ENCODE measurements at places on chromosomes 16 and 17.

DNA sequence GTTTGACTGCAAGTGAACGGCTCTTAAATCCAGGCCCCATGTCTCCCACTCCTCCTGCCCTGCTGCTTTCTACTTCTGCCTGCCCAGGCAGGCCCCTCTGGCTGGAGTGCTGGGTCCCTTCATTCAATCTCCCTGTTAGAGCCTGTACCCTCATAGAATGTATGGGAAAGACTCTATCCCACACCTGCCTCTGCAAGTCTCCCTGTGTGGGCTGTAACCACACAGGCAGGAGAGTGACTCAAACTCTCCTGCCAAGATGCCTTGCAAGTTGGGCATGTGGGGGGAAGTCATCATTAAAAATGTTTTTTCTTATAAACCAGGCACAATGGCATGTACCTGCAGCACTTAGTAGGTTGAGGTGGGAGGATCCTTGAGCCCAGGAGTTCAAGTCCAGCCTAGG, 77.5 kb downstream of the PLXDC1 start:
- no peak for DNase-seq

GRCh38 chr16:1154291-1154886, 1.5 kb downstream of the CACNA1H start:
- no peak for DNase-seq

DNA sequence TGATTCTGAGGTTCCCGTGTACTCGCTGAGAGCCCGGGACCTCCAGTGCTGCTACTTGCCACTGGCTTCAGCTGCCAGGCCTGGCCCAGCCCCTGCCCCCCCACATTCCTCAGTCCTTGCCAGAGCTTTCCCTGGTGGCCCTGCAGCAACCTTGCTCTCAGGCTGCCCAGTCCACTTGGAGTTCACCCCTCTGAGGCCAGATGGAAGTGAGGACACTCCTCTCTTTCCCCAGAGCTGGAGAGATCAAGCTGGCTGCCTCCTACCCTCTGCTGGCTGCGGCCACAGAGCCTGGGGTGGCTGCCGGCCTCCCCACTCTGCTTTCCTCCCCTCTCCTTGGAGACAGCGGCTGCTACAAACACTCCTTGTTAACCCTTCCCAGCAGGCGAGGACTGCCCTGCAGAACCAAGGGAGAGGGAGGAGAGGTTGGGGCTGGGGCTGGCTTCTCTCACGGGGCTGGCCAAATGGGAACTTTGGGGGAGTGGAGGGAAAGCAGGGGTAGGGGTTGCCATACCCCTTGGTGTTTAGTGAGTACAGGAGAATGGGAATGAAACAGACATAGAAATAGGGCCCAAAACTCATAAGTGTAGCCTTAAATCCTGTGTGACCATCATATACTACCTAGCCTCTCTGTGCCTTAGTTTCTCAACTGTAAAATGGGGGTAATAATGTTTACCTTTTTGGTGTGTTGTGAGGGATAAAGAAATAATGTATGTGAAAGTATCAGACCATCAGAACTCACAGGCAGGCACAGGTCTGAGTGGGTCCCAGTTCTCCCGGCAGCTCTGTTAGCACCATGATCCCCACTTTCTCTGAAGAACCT, at the start of gene GAS2L2:
GAS2L2 (minus strand) TSS at position 295 of the 820 bp plus-strand sequence. CDS start 389 bp downstream, outside the sequence.
- DNase-seq: no peak

DNA sequence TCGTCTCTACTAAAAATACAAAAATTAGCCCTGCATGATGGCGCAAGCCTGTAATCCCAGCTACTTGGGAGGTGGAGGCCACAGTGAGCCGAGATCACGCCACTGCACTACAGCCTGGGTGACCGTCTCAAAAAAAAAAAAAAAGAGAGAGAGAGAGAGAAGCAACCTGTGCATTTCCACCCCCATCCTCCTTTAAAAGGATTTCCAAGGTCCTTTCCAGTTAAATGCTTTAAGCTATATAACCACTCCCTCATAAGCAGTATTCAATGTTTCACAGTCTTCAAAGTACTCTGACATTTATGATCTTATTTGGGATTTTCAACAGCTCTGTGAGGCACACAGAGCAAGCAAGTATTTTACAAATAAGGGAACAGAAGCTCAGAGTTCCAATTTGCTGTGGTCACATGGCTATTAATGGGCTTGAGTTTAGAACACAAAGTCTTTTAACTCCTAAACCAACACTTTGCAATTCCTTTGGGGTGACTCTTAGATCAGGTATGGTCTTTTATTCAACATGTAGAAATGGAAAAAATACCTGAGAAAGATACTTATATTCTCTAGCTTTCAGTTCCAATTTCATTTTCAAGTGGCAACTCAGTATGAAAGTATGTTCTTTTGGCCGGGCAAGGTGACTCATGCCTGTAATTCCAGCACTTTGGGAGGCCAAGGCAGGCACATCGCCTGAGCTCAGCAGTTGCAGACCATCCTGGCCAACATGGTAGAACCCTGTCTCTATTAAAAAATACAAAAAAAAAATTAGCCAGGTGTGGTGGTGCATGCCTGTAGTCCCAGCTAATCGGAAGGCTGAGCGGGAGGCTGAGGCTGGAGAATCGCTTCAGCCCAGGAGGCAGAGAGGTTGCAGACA, 31.3 kb downstream of the SPOP start:
- DNase-seq: no peak

DNA sequence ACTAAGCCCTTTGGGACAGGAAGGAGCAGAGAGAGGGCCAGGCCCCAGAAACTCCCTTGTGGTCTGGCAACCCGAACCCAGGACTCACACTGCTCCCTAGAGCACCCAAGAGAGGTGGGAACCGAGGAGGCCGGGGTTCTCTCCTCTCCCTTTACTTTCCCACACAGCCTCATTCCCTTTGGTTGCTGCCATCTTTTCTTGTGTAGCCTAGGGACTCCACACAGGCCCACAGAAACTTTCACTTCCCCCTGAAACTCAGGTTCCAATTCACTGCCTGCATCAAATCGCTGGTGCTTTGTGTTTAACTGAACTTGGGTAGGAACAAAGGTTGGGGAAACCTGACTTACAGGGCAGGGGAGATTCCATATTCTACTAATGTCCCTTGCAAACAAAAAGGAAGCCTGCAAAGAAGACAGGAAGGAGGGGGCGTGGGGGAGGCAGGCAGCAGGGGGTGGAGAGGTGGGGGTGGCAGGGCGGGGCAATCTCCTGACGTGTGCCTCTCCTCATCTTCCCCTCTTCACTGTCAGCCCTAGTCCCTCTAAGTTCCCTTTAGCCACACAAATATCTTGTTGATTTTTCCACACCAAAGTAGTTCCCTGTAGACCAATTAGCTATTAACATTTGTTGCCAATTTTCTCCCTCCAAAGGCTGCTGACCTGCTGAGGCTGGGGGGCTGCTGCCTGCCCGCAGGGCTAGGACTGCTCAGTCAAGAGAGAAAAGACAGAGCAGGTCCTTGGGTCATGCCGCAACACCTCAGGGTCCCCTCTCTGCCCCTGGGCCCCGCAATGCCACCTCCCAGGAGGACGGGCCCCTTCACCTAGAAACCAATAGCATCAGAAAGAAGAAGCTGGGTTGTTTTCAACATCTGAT, 8.0 kb downstream of the ST3GAL2 start:
- peak; percentile 79 for DNase-seq

DNA sequence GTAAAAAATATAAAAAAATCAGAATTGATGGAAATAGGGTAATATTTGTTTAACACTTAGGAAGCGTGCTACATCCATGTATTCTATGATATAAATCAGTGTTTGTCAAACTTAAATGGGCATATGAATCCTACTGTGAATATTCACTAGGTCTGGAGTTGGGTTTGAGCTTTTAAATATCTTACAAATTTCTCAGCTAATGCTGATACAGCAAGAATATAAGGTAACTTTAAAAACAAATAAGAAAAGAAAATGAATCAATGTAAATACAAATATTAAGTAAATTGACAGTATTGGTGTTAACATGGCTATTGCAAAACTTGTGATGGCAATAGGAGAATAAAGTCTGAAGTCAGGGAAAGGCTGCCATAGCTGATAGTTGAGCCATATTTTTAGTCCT, 3.6 kb downstream of the MYH13 start:
- DNase-seq: no peak

GRCh38 chr17:9021158-9021991, at the start of gene NTN1:
TSS of gene NTN1 (plus strand) at chr17:9021510. CDS start at chr17:9022374, 864 bp downstream.
- peak; percentile 54 for DNase-seq

GRCh38 chr16:75550211-75550662, 5.8 kb downstream of the TMEM231 start:
- peak; percentile 57 for DNase-seq

GRCh38 chr16:66366433-66367299, at the start of gene CDH5:
TSS of gene CDH5 (plus strand) at chr16:66366691. CDS start at chr16:66379338, 12,647 bp downstream.
- no peak for DNase-seq

DNA sequence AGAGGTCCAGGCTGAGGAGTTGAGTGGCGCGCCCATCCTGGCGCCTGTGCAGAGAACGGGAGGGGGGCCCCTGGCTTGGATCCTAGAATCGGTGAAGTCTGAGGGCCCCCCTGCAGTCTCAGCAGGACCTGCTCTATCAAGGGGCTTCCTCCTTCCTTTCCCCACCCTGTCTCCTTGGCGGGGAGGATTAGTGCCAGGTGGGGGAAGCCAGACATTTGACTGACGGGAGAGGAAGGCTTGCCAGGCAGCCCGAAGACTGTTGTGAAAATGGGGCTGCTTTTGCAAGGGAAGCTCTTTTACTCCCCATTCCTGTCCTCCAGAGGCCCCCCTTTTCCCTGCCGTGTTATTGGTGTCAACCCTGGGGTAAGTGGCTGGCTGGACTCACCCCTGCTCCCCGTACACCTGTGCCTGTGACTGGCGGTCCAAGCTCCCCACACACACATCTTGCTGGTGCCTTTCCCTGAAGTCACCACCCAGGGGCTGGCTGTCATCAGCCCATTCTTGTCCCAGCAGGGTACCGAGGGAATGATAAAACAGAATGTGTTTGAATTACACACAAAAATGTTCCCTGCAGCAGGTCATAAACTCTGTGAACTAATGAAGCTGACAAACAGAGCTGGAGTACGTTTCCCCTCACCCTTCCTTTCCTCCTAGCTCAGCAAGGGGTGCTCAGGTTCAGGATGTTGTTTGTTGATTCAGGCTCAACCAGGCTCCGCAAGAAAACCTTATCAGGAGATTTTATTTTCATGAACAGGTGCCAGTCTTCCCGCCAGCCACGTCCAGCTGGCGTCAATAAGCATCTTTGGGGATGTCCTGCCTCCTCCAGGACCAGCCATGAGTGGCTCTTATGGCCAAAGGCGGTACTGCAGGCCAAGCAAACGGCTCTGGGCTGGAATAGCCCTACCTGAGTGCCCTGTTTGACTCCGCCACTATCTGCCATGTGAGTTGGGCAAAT, 4.4 kb upstream of the ARMC7 start:
- DNase-seq: no peak

DNA sequence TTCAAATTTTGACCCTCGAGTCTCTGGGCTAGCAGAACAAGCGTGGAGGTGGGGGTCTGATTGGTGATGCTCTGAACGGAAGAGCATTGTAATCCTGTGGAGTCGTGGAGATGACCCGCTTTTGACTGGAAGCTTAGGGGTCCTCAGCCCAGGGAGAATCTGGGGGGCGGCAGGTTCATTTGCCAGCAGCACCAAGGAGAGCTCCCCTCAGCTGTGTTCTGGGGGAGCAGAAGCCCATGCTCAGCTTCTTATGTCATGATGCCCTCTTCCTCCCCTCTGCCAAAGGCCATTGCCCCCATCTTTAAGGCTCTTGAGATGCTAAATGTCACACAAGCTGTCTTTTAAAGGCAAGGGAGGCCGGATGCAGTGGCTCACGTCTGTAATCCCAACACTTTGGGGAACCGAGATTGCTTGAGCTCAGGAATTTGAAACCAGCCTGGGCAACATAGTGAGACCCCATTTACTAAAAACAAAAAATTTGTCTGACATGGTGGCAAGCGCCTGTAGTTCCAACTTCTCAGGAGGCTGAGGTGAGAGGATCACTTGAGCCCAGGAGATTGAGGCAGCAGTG, 19.3 kb downstream of the LDHD start:
- DNase-seq: no peak

GRCh38 chr16:15435216-15435864, 952 bp downstream of the BMERB1 start:
- DNase-seq: no peak

DNA sequence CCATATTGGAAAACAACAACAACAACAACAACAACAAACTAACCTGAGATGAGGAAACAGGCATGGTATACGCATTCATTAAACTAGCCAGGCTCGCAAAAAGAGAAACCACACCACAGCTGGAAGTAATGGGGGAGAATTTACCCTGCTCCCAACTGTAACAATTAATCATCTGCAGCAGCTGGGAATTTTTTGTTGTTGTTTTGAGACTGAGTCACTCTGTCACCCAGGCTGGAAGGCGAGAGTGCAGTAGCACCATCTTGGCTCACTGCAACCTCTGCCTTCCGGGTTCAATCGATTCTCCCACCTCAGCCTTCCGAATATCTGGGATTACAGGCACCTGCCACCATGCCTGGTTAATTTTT, 16.3 kb downstream of the PRPSAP1 start:
- no peak for DNase-seq

DNA sequence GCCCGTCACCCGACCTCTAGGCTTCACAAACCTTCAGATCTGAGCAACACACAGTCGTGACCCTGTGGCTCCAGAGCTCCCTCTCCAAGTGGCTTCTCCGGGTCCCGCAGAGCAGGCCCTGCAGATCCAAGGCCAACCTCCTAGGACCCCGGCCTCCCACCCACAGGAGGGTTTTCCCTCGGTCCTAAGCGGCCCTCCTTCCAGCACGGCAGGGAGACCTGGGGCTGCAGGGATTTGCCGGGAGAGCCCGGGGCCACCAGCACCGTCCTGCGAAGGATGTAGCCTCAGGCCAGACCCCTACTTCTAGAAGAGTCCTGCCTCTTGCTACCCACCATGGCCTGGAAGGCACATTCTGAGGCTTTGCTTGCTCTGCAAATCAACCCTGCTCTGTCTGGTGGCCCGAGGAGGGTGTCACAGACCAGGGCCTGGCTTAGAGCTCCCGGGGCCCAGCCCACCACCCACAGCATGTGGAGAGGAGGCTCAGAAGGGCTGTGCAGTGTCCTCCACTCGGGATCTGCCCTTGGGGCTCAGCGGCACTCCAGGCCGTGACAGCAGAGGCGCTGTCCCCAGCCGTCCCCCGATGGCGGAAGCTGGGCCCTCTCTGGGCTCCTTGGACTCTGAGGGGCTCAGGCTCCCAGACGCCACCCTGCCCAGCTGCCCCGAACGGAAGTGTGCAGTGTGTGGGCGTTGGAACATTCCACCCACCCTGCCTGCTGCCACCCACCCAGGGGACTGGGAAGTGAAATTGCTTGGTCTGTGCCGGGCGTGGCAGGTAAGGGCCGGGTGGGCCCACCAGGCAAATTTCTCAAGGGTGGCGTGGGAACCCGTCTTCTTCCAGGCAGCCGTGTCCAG, 28.8 kb upstream of the ACSF3 start:
- DNase-seq: no peak

DNA sequence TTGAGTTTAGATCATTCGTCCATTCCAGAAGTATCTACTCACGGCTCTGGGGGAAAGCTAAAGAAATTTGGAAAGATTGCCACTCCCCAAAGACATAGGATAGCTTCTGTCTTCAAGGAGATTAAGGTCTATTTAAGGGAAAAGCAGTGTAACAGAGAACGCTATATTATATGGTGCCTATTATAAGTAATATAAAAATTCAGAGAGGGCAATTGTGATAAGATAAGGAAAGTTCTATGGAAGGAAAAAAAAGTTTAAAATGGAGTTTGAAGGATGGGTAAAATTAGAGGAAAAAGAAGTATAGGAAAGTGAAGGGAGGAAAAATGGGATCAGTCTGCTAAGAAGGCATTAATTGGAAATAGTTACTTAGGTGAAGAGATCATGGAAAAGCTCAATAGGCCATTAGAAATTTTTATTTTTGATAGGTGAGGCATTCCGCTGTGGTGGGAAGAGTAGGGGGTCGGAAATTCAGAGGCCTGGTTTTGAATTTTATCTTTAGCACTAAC, 690 bp upstream of the CDC27 start:
- no peak for DNase-seq

- DNase-seq: no peak
These were observed 107.9 kb downstream of the SMG6 start for GRCh38 chr17:2195729-2196128.

GRCh38 chr16:46620266-46621005, 743 bp downstream of the SHCBP1 start:
- no peak for DNase-seq

Data from CD4-positive, alpha-beta T cell treated with Interferon gamma for 1 hour (primary cell).